ENCODE measurements at places on chromosomes 4 and X. TPM values are rescaled to one million over a fixed set of nuclear protein-coding genes. Genes with fewer than 3 reads are reported as not detected.

- DNase-seq, result no peak
These were observed 93.9 kb downstream of the NXF2B start for GRCh38 chrX:102345916-102346315.

Gene PF4V1
- not detected for total RNA-seq

Gene USP26
- total RNA-seq, result not detected

Gene CORIN
- total RNA-seq, result 20.9 TPM

Gene ZNF718
- 34.3 TPM for total RNA-seq

All from urinary bladder (tissue), 4 donors.